ENCODE measurements at places on chromosomes 13 and 19. TPM values are rescaled to one million over a fixed set of nuclear protein-coding genes. Genes with fewer than 3 reads are reported as not detected.

Gene GIPC1
- 79.0 TPM for total RNA-seq

Gene PROSER3
- total RNA-seq = 6.3 TPM

Gene SUGP1
- total RNA-seq = 21.1 TPM

Gene DAND5
- total RNA-seq = 0.13 TPM

Gene CEACAM16
- total RNA-seq = not detected

Gene BRCA2
- total RNA-seq = 1.6 TPM

Gene ERICH4
- not detected for total RNA-seq

Gene MAST1
- total RNA-seq = 0.36 TPM

All from smooth muscle cell of the pulmonary artery (primary cell).